ENCODE measurements at places on chromosomes 13 and 19.

GRCh38 chr19:11479090-11479897 is 1.6 kb downstream of the ELAVL3 start:
- peak; percentile 75 for DNase-seq

DNA sequence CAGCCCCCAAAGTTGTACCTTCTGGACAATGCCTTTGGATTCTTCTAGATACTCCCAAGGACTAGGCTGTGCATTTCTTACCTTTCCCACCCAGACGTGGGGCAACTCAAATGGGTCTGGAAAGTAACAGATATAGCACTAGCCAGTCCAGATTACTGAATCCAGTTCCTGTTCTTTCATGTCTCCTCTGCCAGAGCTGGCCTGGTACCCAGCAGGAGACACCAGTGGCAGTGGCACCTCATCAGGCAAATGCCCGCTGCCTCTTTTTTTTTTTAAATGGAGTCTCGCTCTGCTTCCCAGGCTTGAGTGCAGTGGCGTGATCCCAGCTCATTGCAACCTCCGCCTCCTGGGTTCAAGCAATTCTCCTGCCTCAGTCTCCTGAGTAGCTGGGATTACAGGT is 43.2 kb downstream of the N4BP2L2 start:
- DNase-seq, result no peak

DNA sequence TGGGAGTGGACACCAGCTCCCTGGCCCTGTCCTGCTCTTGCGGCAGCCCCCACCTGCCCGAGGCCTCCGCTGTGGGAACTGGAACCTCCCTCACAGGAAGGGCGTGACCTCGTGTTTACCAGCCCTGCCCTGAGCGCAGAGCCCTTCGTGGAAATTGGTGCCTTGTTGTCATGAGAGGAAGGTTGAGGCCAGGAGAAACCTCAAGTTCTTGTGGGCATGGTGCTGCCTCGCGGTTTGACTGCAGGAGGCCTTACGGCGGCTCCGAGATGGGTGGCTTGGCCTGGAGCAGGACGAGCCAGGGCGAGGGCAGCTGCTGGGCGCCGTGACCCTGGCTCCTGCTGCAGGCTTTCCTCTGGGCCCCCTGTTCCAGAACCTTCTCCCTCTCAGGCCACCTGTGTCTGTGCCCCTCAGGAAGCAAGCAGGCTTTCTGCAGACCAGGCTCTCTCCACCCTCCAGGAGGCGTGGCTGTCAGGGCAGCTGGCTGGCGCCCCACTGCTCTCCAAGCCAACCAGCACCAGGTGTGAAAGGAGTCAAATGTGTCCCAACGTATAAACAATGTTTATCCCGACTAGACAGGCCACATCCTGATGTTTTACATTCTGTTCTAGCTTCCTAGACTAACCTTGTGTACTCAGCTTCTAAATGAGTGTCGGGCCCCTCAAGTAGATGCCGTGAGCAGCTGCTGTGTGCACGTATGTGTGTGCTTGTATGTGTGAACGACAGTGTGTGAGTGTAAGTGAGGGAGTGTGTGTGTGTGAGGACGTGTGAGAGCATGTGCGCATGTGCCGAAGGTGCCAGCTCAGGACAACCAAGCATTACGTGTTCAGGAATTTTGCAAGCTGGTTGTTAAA is 10.4 kb upstream of the RASA3 start:
- peak; percentile 71 for DNase-seq

- DNase-seq, result no peak
Observed at GRCh38 chr19:23771761-23772674, 13.3 kb upstream of the ZNF681 start.

DNA sequence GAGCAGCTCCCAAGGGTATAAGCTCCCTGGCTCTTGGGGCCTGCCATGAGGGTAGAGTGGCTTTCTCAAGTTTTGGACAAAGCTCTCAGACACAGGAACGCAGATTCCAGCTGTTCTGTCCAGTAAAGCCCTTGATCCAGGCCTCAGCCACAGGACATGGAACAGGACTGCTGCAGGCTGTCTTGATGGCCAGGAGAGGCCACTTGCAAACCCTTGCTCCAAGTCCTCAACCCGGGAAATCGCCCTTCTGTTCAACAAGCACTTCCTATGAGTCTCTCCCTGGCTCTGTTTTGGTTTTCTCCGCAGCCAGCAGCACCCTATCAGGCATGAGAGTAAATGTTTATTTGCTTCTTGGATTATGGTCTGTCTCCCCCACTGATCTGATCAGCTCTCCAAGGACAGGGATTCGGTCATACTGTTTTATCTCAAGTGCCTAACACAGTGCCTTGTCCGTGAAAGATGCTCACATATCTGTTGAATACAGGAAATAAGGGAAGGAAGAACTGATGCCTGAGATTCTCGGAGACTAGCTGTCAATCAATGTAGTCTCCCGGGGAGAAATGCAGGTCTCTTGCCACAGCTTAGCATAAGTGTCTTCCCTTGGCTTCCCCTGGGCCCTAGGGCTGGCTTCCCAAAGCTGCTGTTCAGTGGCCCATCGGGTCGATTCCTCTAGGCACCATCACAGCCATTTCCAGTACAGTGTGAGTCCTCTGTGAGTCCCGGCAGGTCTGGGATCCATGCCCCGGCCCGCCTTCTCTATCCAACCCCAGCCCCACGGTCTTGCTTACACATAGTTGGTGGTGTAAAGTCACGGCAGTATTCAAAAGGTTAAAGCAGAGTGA is 90.8 kb downstream of the TSHZ3 start:
- DNase-seq, result no peak

Data from DMS53 (cell line).